ENCODE measurements at places on chromosomes 1 and 21. TPM values are rescaled to one million over a fixed set of nuclear protein-coding genes. Genes with fewer than 3 reads are reported as not detected.

The OTUD3 gene
- total RNA-seq = 3.5 TPM

DNA sequence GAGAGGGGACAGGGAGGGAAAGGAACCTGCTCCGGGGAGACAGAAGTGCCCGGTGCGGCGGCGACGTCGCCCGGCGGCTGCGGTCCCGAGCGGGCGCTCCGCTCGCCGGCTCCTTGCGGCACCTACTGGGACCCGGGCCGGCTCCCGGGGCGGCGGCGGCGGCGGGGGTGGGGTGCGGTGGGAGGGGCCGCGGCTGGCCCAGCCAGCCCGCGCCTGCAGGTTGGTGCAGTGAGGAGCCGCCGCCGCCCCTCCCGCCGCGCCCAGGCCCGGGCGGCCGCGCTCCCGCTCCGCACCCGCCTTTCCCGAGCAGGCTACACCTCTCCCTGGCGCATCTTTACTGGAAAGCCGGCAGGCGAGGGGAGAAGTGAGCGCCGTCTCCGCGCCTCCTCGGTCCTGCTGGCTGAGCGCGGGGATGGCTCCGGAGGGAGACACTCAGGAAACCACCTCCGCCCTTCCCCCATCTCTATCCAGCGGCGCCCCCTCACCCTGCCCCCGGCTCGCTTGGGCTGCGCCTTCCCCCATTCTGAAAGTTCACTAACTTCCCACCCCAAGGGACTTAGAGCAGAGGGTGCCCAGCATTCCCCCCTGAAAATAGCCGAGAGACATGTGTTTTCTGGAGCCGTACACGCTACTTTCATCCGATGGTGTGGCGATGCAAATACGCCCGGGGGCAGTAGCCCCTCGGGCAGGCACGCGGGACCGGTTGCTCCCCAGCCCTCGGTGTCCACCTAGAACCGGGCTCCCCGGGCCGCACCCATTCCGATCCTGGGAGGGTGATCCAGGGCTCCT is at the start of gene PLD5:
PLD5 (minus strand) TSS at position 127 of the 789 bp plus-strand sequence.
- DNase-seq = no peak

- no peak for DNase-seq
Measured at GRCh38 chr1:193727850-193728249, 541.4 kb upstream of the B3GALT2 start.

DNA sequence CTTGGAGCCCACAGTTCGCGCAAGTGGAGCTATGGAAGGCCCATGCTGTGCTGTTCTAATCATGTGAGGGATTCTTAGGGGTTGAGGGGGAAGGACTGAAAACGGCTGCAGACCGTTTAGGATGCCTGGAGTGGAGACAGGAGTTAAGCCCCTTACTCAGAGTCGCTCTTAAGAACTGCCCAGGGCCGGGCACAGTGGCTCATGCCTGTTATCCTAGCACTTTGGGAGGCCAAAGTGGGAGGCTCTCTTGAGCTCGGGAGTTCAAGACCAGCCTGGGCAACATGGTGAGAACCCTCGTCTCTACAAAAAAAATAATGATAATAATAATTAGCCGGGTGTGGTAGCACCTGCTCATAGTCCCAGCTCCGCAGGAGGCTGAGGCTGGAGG is 1.1 kb downstream of the ZNF672 start:
- no peak for DNase-seq

The S100A5 gene
- not detected for total RNA-seq
